ENCODE measurements at places on chromosomes 1 and 21. TPM values are rescaled to one million over a fixed set of nuclear protein-coding genes. Genes with fewer than 3 reads are reported as not detected.

- DNase-seq = no peak
These were observed 35.6 kb upstream of the C21orf91 start for GRCh38 chr21:17854745-17855144.

- no peak for DNase-seq
These were observed 183.7 kb downstream of the CLIC6 start for GRCh38 chr21:34852448-34852847.

DNA sequence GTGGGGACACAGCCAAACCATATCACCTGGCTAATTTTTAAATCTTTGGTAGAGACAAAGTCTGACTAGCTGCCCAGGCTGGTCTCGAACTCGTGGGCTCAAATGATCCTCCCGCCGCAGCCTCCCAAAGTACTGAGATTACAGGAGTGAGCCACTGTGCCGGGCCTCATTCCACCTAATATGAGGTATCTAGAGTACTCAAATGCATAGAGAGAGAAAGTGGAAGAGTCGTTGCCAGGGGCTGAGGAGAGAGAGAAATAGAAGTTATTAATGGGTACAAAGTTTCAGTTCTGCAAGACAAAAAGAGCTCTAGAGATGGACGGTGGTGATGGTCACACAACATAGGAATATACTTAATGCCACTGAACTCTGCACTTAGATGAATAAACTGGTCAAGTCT, 119.6 kb downstream of the TOMM20 start:
- DNase-seq = no peak

Gene USH2A
- not detected for total RNA-seq

Gene COL6A1
- total RNA-seq = not detected

Gene OLIG2
- not detected for total RNA-seq

Gene AMY2A
- not detected for total RNA-seq
